ENCODE measurements at places on chromosomes 1 and 21. TPM values are rescaled to one million over a fixed set of nuclear protein-coding genes. Genes with fewer than 3 reads are reported as not detected.

Gene EPHA10
- not detected for polyA plus RNA-seq

Gene PTGFR
- 24.4 TPM for polyA plus RNA-seq

Gene SDCCAG8
- polyA plus RNA-seq, result 27.4 TPM

Gene KCNT2
- 5.6 TPM for polyA plus RNA-seq

Gene TAGLN2
- 216 TPM for polyA plus RNA-seq

Gene KRTAP12-2
- not detected for polyA plus RNA-seq

Gene FCGR3B
- polyA plus RNA-seq, result 0.64 TPM

Gene DNM3
- 6.3 TPM for polyA plus RNA-seq

Gene ACOT11
- 11.6 TPM for polyA plus RNA-seq

Gene ASTN1
- 6.2 TPM for polyA plus RNA-seq

Gene SPRR2G
- not detected for polyA plus RNA-seq
